ENCODE measurements at places on chromosomes 7 and 10. TPM values are rescaled to one million over a fixed set of nuclear protein-coding genes. Genes with fewer than 3 reads are reported as not detected.

DNA sequence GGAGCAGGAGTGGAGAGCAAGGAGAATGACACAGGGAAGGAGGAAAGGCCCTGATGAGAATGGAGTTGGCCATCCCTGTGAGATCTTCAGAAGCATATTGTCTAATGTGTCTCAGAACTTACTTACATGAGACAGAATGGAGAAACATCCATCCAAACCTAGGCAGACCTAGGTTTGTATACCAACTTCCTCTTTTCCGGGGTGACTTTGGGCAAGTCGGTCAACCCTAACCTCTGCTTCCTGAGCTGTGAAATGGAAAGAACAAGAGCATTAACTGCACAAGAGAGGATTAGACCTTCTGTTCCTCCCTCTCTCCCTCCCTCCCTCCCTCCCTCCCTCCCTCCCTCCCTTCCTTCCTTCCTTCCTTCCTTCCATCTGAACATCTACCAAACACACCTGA, 4.5 kb downstream of the GHRHR start:
- DNase-seq, result no peak

TEX47 gene
- not detected for total RNA-seq

DNA sequence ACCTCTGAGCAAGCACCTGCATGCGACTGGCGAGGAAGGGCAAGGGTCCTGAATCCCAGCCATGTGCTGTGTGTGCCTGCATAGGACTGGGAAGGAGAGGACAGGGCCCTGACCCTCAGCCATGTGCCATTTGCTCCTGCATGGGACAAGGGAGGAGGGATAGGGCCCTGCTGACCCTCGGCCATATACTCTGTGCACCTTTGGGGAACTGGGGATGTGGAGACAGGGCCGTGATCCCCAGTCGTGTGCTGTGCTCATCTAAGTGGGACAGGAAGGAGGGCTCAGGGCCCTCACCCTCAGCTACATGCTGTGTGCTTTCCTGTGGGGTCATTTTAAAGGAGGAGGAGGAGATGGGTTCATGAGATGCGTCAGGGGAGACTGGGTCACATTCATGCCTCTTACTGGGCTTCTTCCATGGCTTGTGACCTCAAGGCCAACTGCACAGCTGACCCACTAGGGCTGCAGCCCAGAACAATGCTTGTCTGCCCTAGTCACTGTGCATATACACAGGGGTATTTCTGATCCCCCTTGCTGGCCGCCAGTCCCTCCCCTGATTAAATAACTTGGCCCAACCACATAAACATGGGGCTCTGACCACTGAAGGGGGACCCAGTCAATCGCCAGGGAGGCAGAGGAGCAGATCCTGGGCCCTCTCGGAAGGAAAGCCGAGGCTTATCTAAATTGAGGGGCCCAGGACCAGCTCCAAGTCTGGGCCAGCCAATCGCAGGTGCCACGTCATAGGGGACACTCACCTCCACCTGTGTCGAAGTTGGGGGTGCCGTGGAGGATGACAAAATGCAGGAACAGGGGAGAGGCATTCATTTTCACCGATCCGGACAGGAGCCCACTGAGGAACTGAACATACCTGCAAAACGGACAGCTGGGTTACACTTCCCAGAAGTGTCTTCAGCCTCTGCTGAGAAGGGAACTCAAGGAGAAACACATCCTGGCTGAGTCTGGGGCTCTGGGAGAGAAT, 167.3 kb downstream of the TNS3 start:
- peak; percentile 53 for DNase-seq

DNA sequence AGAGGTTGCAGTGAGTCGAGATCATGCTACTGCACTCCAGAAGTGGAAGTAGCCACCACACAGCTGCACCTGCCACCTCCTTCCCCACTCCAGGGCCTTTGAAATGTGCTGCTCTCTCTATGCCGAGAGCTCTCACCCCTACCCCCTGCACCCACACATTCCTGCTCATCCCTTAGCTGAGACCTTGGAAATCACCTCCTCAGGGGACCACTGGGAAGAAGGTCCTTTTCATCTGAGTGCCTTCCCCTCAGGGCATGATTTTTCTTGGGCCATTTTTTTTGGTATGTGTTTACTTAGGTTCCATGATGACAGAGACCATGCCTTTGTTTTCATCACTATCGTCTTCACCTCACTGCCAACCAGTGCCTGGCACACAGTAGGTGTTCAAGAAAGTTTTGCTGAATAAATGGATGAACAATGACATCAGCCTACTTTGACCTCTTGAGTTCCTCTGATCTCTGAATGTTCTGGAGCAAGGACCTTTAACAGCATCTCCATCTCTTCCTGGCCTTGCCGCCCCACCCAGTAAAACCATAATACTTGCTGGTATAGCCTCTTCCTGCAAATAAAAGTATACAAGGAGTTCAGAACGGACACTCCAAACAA, 166.6 kb upstream of the KLF14 start:
- no peak for DNase-seq

DNA sequence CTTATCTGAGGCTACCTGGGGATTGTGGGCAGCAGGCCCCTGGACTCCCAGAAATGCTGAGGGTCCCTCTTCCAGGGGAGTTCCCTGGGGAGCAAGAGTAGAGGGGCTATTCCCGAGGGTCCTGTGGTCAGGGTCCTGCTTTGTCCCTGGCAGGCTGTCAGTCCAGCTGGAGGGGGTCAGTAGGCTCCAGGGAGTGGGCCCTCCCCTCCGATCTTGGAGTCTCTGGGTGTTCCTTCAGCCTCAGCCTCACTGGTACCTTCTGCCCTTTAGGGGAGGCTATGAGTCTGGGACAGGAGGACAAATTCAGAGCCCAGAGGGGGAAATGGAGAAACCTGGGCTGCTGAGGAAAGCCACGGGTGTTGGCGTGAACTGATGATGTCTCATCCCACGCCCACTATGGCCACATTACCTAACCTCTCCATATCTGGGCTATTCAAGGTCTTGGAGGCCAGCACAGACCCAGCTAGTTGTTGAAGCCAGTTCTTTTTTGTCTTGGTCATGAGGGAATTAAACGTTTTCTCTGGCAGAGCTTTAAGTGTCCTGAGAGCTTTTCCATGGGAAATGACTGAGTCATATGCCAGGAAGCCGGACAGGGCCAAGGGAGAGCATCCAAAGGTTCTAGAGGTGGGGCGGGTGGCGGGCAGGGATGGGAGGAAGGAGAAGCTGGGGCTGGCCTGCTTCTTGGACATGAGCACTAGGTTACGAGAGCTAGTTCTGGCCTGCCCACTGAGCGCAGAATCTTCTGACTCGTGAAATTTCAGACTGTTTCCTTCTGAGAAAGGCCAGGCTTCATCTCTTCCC, 6.2 kb downstream of the CALHM2 start:
- no peak for DNase-seq

AGMO gene
- 2.9 TPM for total RNA-seq

PKD2L1 gene
- 0.39 TPM for total RNA-seq

- DNase-seq, result no peak
Observed at GRCh38 chr7:188174-188573, 4.2 kb upstream of the FAM20C start.

INPP5A gene
- total RNA-seq, result 30.5 TPM

TACR2 gene
- total RNA-seq, result 0.61 TPM

- DNase-seq, result no peak
Observed at GRCh38 chr7:111074071-111074747, 16.7 kb upstream of the LRRN3 start.

COL17A1 gene
- total RNA-seq, result 0.19 TPM

DNA sequence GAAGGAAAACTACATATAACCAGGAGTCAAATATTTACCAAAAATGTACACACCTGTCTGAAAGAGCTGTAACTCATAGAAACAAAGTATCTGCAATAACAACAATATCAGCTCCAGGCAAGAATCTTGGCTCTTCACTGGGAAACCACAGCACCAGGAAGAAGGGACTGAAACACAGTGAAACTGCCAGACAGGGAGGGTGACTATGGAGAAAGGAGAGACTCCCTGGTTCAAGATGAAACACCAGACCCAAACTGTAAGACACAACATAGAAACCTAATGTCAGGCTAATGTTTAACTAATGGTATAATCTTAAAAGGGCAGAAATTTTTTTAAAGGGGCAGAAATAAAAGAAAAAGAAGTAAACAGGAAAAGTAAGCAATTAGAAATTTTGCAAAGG, 11.5 kb upstream of the TAS2R39 start:
- no peak for DNase-seq

GRM3 gene
- not detected for total RNA-seq

DNA sequence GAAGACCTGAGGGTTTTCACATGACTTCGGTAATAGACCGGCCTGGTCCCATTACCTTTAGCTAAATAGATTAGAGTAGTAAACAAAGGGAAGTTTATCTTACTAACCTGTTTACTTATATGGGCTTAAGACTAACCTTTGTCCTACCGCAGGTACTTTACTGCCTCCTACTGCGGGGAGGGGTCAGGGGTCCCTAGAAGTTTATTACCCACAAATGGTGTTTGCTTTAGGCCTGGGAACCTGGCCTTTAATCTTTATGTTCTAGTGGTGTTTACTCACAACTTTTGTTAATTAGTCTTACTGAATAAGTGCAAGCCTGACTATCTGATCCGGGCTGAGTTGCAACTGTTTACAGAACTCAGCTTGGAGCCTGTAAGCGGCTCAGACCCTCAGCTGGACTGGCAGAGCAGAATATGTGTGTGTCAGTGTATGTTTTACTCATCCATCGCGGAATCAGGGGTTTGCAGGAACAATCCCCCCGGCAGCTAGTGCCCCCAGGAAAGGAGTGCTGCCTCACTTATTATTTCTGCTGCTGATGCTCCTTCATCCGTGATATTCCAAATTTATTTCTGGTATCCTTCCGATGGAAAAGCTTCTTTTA, 578.9 kb upstream of the SEMA3D start:
- DNase-seq, result no peak

LIMK1 gene
- total RNA-seq, result 23.1 TPM

- no peak for DNase-seq
Observed at GRCh38 chr7:120732256-120732655, 125.7 kb downstream of the TSPAN12 start.

FBXO24 gene
- not detected for total RNA-seq

OIT3 gene
- not detected for total RNA-seq

DNA sequence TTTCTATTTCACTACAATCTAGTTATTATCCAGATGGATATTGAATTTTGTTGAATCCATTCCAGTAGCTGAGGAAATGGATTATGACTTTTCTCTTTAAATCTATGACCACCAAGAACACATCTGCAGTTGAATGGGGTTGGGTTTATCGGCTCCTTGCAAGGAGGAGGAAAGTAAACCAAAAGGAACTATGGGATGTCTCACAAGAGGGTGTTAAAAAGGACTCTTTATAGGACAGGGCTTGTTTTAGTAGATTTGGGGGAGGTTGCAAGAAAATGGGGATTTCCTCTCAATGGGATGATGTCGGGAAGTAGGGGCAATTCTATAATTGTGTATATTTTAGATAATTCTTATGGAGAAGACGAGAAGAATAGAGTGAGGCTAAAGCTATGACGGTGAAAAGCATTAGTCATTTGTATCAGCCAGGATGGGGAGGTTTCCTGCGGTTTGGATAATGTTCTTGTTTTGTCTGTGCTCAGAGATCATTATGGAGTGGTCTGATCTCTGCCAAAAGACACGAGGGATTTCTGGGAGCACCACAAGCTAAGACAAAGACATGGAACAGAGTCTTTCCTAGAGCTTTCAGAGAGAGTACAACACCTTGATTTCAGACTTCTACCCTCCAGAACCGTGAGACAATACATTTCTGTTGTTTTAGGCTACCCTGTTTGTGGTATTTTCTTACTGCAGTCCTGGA, 5.3 kb upstream of the LRRC61 start:
- DNase-seq, result no peak

- no peak for DNase-seq
Observed at GRCh38 chr7:141663081-141663849, 38.7 kb downstream of the DENND11 start.

ITGB8 gene
- total RNA-seq, result 6.1 TPM

GRCh38 chr10:112959207-112959838, 9.3 kb downstream of the TCF7L2 start:
- no peak for DNase-seq

CCDC172 gene
- total RNA-seq, result not detected

- DNase-seq, result no peak
Observed at GRCh38 chr7:23864973-23865372, 155.0 kb downstream of the STK31 start.

SUN1 gene
- 144 TPM for total RNA-seq

DNA sequence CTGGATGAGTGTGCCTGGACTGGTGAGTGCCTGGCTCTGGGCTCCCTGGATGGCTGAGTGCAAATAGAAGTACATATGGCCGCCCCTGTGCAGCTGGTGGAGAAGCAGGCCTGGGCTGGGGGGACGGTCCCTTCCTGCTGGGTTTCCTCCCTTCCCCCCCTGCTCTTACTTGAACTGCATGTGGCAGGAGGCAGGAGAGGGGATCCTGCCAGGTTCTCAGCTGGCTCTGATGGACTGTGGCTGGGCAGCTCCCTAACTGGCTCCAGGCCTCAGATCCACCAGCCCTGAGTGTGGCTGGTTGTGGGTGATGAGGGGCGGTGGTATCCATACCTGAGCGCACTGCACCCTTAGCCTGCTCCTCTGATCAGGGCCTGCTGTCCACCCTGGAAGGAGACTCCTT, 26.9 kb downstream of the ADCY1 start:
- peak; percentile 55 for DNase-seq

NPFFR1 gene
- total RNA-seq, result not detected

- no peak for DNase-seq
Observed at GRCh38 chr10:33794460-33794859, 460.0 kb upstream of the NRP1 start.

PHTF2 gene
- total RNA-seq, result 14.5 TPM

FAM180A gene
- total RNA-seq, result 4.8 TPM
